ENCODE measurements at places on chromosomes 7 and 10. TPM values are rescaled to one million over a fixed set of nuclear protein-coding genes. Genes with fewer than 3 reads are reported as not detected.

The VAX1 gene
- total RNA-seq, result not detected

- DNase-seq, result no peak
Measured at GRCh38 chr7:121604627-121605316, 208.7 kb upstream of the FAM3C start.

DNA sequence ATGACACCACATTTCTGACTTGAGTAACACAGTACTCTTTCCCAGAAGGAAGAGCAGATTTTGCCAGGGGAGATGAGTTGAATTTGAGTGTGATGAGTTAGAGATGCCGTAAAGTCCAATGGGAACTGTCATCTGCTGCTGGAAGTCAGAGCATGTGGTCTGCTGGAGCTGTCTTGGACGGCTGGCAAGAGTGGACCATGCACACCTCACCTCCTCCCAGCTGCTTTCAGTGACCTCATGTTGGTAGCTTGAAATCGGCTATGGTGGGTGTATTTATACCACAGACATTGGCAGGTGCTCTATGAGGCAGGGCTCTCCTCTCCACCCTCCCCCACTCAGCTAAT, 82.3 kb downstream of the COL13A1 start:
- DNase-seq, result no peak

- no peak for DNase-seq
Measured at GRCh38 chr10:104119996-104120395, 2.0 kb upstream of the SFR1 start.

The LIPF gene
- not detected for total RNA-seq

DNA sequence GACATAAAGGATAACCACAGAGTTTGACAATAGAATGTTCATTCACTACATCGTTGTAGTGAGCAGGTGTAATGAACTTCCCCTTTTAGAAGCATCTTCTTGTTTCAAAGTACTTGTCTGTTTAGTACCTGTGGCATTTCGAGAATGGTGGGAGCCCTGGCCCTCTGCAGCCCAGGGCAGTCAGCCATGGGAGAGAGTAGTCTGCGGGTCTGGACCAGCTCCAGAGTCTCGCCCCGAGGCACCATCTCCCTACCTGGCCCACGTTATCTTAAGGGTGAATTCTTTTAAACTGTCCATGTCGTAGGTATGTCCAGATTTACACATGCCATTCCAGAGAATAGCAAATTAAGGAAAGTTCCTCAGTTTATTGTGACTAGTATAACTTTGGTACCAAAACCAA, 99.7 kb downstream of the BMPR1A start:
- no peak for DNase-seq

All from WTC11 (cell line).